ENCODE measurements at places on chromosomes 5 and 9.

GRCh38 chr5:147403651-147404640, 105.9 kb downstream of the DPYSL3 start:
- peaks cover 5% of the 10 kb centered on the region for H3K36me3 ChIP-seq
- peak; percentile 83 for DNase-seq
- no peak overlapping the region for H3K4me3 ChIP-seq
- H3K27ac ChIP-seq: peak overlapping the region; percentile 100
- no peaks in the 10 kb centered on the region for H3K27me3 ChIP-seq
- H3K4me1 ChIP-seq: peaks cover 7% of the 10 kb centered on the region

GRCh38 chr9:4068449-4068848, 231.4 kb downstream of the GLIS3 start:
- H3K27me3 ChIP-seq: no peaks in the 10 kb centered on the region
- no peaks in the 10 kb centered on the region for H3K36me3 ChIP-seq
- DNase-seq: no peak
- peaks cover 5% of the 10 kb centered on the region for H3K4me1 ChIP-seq

- DNase-seq: no peak
- H3K4me3 ChIP-seq: no peak overlapping the region
- no peaks in the 10 kb centered on the region for H3K27me3 ChIP-seq
- no peak overlapping the region for H3K27ac ChIP-seq
These were observed 130.0 kb downstream of the MVB12B start for GRCh38 chr9:126456441-126457174.

GRCh38 chr9:18632632-18633403, 158.9 kb downstream of the ADAMTSL1 start:
- H3K27ac ChIP-seq: peak overlapping the region; percentile 86
- peak; percentile 72 for DNase-seq
- no peaks in the 10 kb centered on the region for H3K27me3 ChIP-seq
- no peaks in the 10 kb centered on the region for H3K36me3 ChIP-seq

GRCh38 chr5:167726642-167727041, 564.8 kb upstream of the WWC1 start:
- H3K36me3 ChIP-seq: no peaks in the 10 kb centered on the region
- H3K27ac ChIP-seq: no peak overlapping the region
- no peak overlapping the region for H3K4me3 ChIP-seq
- DNase-seq: no peak

GRCh38 chr9:105439428-105439827, 8.4 kb upstream of the FSD1L start:
- DNase-seq: no peak
- H3K27me3 ChIP-seq: no peaks in the 10 kb centered on the region
- H3K4me3 ChIP-seq: no peak overlapping the region
- H3K4me1 ChIP-seq: no peaks in the 10 kb centered on the region

DNA sequence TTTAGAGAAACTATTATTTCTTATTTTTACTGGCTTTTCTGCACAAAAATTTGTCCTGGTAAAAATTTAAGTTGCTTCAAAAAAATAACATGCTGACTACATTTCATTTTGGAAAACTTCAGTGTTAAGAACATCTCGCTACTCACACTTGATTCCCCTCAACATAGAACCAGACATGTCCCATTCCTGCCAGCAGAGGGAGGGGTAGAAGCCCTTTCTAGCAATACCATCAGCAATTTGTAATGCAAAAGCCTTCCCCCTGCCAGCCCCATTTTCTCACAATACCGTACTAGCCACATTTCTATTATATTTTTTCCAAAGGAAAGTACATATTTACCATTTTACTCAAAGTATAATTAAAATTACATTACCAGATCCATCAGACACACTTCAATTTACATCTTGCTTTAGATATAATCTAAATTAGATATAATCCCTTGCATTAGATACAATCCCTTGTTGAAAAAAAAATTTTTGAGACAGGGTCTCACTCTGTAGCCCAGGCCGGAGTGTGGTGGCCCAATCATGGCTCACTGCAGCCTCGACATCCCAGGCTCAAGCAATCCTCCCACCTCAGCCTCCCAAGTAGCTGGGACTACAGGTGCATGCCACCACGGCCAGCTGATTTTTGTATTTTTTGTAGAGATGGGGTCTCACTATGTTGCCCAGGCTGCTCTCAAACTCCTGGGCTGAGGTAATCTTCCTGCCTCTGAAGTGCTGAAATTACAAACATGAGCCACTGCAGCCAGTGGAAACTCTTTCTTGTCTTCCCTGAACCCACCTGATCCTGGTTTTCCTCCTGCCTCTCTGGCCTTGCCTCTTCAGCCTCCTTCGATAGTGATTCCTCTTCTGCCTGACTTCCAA, 39.6 kb upstream of the IDNK start:
- DNase-seq: peak; percentile 70
- no peak overlapping the region for H3K27ac ChIP-seq
- H3K4me1 ChIP-seq: no peaks in the 10 kb centered on the region
- H3K27me3 ChIP-seq: no peaks in the 10 kb centered on the region

GRCh38 chr5:81268521-81269196, 32.7 kb upstream of the ZCCHC9 start:
- no peak for DNase-seq
- no peak overlapping the region for H3K27ac ChIP-seq
- H3K4me1 ChIP-seq: no peaks in the 10 kb centered on the region
- H3K36me3 ChIP-seq: peaks cover 2% of the 10 kb centered on the region
- H3K4me3 ChIP-seq: no peak overlapping the region
- no peaks in the 10 kb centered on the region for H3K27me3 ChIP-seq
